GM23338 (cell line): ENCODE measurements at places on chromosomes 4 and X.

GRCh38 chr4:110042545-110043517, 130.1 kb downstream of the EGF start:
- DNase-seq, result no peak

GRCh38 chr4:185730387-185730786, 81.6 kb downstream of the SORBS2 start:
- peak; percentile 55 for DNase-seq

DNA sequence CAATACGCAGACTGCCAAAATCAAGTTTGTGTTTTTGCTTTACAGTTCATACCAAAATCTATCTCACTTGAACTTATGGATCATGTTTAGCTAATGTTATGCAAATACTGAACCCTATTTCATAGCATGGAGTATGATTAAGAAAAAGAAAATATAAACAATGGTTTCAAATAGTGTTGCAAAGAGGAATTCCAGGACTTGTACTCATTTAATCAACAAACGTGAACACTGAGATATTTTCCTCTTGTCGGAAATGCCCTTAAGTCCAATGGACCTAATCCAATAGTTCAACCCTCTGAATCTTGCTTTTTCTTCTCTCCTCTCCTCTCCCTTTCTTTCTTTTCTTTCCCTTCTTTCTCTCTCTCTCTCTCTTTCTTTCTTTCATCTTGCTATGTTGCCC, 30.8 kb downstream of the RASL11B start:
- no peak for DNase-seq

GRCh38 chrX:53085661-53086229, 3.6 kb downstream of the TSPYL2 start:
- DNase-seq, result no peak

- DNase-seq, result no peak
These were observed 160.5 kb upstream of the NDST3 start for GRCh38 chr4:117873779-117874178.

GRCh38 chr4:6200922-6201362, 593 bp upstream of the JAKMIP1 start:
- no peak for DNase-seq

DNA sequence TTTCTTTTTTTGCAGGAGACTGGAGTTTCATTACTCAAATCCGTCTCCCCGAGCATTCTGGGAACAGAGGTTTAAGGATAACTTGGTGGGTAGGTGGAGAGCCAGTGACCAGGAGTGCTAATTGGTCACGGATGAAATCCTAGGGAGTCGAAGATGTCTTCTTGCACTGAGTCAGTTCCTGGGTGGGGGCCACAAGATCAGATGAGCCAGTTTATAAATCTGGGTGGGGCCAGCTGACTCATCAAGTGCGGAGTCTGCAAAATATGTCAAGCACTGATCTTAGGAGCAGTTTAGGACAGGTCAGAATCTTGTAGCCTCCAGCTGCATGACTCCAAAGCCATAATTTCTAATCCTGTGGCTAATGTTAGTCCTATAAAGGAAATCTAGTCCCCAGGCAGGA, 741.3 kb downstream of the PCDH7 start:
- no peak for DNase-seq

DNA sequence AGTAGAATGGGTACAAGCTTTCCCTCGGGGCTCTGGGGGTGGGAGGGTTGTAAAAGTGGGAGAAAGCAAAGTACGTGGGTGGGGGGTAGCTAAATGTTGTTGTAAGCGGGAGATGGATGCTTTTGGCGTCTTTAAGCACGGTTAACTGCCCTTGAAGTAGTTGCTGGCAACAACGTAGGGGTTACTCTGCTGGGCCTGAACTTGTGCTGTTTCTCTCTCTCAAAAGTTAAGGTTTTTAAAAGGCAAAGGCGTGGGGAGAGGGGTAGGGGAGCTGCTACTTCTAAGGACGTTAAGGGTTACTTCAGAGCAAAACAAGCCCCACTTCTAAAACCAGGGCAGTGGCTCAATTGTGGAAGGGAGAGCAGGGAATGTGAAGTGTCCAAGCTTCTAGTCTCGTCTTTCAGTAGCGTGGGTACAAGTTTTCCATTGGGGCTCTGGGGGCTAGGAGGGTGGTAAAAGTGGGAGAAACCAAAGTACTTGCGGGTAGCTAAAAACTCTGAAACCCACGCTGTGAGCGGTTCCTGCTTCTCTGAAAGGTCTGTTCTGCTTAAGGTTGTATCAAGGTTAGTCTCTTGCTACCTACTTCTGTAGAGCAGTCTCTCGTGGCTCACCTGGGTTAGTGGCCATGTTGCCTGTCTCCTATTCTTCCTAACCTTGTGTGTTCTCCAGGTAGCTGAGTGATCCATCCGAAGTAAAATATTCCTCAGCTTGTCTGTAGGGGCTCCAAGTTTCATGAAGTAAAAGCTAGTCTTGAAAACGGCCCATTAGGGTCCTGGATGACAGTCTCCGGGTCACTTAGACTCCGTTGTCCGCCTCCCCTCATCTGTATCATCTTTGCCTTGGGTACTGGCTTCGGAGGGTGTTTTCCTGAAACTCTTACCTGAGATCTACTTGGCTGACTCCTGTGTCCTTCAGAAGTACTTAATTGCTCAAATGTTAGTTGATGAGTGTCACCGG, 1.7 kb upstream of the WDR1 start:
- DNase-seq, result no peak

DNA sequence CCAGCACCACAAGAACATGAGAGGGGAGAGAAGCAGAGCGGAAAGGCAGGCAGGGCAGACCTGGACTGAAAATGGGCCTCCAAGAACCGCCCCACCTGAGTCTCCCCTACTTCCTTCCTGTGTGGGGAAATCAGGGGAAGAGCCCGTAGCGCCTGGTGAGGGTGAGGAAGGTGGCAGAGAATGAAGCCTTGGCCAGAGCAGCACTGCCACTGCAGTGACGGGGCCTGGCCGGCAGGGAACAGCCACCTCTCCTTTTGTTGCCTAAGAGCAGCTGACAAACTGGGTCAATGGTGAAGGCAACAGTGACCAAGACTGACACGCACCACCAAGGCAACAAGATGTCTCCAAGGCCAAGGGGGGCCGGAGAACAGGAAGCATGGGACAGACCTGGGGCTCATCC, 58.4 kb upstream of the CBR4 start:
- DNase-seq, result no peak

DNA sequence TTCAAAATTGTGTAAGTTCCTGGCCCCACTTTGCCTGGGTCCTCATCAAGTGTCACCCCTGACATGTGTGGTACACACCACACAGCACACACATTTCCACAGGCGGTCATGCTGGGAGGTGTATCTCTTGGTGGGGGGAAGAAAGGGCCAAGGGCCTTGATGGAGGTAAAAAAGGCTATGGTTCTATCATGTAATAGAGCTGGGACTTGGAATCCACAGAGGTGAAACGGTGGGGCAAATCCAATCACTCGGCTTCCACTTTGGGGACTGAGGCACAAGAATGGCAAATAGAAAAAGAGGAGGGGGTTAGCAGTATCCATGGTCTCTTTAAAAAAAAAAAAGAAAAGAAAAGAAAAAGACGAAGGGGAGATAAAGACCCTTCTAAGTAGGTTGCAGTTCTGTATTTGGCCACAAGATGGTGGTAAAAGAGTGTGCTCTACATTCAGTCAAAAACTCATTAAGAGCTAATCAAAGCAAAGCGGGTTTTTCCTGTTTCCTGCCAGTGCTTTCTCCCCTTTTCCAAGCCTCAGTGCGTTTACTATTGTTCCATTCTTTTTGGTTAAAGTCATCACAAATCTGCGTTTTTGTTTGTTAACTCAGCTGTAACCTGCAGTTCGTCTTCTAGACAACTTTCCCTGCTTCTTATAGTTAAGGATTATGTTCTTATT, 37.0 kb upstream of the ATP6AP2 start:
- DNase-seq, result peak; percentile 87

DNA sequence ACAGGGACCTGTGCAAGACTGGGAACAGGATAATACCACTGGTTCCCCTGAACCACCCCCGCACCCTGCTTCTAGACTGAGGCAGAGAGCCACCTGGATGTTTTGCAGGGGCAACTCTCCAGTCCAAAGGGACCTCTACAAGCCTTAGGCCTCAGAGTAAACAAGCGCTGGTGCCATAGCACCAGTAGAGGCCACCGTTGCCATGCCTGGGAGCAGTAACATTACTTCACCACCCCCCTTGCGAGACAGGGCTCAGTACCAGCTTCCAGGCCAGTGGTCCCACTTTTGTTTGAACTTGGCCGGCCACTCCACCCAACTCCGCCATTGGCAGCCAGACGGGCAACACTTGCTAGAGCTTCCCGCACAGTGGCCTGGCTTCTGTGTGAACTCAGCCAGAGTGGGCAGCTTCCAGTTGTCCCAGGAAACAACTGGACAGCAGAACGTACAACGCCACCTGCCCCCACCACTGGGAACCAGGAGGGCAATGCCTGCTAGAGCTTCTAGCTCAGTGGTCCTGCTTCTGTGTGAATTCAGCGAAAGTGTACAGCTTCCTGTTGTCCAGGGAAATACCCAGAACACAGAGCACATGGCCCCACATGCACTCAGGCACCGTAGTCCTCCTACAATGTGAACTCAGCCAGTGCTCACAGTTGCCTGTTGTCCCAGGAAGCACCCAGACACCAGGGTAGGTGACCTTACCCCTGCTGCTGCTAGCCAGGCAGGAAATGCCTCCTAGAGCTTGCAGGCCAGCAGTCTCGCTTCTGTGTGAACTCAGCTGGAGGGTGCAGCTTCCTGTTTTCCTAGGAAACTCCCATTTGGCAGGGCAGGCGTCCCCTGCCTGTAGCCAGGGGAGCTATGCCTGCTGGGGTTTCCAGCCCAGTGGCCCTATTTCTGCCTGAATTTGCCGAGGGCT, 39.9 kb upstream of the PCDH19 start:
- no peak for DNase-seq

DNA sequence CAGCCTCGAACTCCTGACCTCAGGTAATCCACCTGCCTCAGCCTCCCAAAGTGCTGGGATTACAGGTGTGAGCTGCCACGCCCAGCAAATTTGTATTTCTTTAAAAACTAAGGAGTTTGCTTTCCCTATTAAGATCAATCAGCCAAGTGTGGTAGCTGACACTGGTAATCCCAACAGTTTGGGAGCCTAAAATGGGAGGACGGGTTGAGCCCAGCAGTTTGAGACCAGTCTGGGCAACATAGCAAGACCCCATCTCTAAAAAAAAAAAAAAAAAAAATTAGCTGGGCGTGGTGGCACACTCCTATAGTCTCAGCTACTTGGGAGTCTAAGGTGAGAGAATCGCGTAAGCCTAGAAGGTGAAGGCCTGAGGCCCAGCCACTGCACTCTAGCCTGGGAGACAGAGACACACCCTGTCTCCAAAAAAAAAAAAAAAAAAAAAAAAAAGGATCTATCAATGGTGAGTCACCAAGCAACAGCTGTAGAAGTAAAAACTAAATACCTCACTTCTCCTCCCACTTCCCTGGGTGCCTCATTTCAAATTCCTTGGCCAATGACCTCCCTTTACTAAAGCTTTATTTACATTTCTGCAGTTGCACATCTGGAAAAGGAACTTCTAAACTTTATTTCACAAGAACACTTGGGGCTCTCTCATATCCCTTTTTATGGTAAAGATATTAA, 54.5 kb downstream of the LDB2 start:
- no peak for DNase-seq

GRCh38 chr4:67954890-67955289, 8.4 kb downstream of the TMPRSS11A start:
- no peak for DNase-seq

GRCh38 chr4:159042097-159042605, 60.7 kb upstream of the RAPGEF2 start:
- DNase-seq, result no peak

GRCh38 chr4:8272472-8273428, 3.2 kb downstream of the HTRA3 start:
- no peak for DNase-seq

DNA sequence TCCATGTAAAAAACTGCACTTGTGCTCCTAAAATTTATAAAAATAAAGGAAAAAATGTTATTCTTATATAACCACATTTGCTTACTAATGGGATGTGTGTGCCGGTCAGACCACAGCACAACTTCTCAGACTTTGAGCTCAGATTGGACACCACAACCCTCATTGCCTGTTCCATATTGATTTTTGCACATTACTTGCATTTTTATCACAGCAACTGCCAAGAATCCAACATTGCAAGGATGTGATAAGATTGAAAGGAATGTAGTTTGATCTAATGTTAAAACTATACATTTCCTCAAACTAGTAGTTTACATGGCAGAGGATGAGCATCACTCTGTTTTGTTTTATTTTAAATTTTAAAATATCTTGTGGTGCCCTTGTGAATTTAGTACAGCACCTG, 227.8 kb downstream of the KDR start:
- no peak for DNase-seq

DNA sequence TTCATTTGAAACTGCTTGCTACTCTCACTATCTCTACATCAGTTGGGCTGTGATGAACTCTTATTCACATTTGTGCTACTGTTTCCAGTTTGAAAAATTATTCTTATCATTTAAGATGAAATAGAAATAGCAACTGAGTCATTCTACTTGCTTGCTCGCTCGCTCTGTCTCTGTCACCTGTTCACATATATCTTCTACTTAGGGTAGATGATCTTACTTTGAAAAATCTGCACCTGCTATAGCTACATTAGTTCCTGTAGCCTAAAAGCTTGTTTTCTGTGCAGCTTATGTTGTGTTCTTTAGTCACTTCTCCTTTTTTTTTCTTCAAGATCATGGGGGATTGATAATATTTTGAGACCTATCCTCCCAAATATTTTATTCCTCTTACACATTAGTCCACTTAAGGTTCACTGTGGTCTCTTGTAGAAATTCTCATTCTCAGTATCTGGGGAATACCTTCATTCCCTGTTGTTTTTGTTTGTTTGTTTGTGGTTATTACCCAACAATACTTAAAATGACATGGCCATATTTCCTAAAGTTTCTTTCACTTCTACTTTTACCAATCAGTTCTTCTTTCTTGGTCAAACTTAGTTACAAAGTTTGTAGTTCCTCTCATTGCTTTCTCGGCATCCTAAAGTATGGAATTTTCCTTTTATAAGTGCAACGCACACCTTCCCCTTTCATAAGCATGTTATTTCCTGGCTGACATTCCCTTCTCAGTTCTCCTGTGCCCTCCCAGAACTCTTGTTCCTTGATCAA, 36.5 kb downstream of the CLCN5 start:
- DNase-seq, result no peak

- no peak for DNase-seq
These were observed 492.9 kb downstream of the SPRY1 start for GRCh38 chr4:123889507-123889906.

- DNase-seq, result no peak
These were observed 223.8 kb upstream of the PSAPL1 start for GRCh38 chr4:7658341-7659204.

- no peak for DNase-seq
These were observed 124.6 kb downstream of the RAP1GDS1 start for GRCh38 chr4:98385831-98386230.

GRCh38 chr4:22514001-22514400, 1.9 kb downstream of the ADGRA3 start:
- DNase-seq, result no peak
